Occipital lobe (tissue), 3 donors: ENCODE measurements at places on chromosomes 1 and 21. TPM values are rescaled to one million over a fixed set of nuclear protein-coding genes. Genes with fewer than 3 reads are reported as not detected.

CBR3 gene
- total RNA-seq: 0.78 TPM

CFHR2 gene
- total RNA-seq: not detected

- DNase-seq: no peak
Observed at GRCh38 chr1:63590166-63590560, 3.0 kb upstream of the PGM1 start.

DNA sequence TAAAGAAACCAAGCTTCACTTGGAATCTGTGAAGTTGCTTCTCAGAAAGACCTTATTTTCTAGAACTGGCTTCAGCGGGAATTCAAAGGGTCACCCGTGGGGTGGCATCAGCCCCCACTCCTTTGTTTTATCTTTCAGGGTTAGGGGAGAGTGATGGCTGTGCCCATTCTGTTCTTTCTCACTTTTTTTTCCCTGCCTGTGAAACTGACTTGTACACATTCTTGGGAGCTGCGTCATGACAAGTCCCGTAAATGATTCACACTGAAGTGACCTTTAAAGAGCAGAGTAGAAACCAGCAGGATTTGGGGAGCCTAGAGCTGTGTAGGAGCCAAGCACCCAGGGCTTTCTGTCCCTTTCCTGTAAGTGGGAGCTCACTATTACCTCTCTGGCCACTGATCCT is 43.8 kb downstream of the SLC44A3 start:
- DNase-seq: no peak

DNA sequence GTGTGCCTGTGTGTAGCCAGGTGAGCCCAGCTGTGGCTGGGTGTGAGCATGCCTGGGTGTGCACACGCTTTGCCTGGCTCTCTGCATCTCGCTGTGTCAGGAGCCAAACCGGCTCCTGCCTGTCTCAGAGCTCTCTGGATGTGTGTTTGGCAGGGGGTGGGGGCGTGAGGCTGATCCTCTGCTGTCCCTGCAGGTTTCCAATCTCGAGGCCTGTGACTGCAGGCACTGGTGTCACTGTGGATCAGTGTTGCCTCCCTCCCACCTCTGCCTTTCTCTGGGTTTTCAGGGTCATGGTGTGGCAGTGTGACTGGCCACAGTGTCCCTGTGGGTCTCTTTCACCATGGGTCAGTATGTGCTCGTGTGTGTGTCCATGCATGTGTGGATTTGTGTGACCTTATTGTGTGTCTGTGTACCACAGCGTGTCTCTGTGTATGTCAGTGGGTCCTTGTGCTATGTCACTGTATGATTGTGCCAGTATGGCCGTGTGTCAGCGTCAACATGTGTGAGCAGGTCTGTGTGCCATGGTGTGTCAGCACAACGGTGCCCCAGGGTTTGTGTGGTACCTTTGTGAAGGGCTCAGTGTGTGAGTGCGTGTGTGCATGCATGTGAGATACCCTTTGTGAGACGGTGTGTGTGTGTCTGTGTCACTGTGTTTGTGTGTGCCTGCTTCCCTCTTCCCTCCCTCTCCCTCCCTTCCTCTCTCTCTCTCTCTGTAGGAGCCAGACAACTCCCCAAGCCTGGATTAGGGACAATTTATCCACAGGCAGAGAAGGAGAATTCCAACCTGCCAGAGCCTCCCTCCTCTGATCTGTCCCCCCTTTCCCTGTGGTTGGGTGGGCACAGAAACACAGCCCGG is 43.4 kb downstream of the AHDC1 start:
- DNase-seq: no peak

GRCh38 chr1:17441265-17441992 is 2.0 kb upstream of the RCC2 start:
- no peak for DNase-seq

- no peak for DNase-seq
Observed at GRCh38 chr1:240495601-240496000, 116.4 kb downstream of the GREM2 start.

DNA sequence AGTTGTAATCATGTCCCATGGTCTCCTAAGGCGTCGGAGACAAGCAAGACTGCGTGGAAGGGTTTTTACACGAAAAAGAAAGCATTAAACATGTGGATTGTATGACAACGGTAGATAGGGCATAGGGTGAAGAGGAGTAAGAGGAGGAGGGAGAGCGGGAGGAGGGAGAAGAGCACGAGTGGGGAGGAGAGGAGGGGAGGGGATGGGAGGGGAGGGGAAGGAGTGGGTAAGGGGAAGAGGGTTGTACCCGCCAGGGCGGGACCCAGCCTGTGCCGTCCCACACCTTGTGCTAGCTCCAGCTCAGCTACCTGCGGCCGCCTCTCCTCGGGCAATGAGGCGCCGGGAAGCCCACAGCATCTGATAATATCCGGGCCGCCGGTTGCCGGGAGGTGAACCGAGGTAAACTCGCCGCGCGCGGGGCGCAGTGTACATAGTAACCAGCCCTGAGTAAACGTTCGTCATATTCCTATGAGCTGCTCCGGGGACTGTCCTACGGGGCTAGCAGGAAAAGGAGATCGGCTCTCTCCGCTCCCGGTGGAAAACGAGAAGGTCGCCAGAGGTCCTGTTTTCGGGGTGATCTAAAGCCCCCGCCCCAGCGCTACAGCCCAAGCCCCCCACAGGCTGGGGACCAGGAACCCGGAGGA is 449 bp upstream of the RCAN3 start:
- no peak for DNase-seq

DNA sequence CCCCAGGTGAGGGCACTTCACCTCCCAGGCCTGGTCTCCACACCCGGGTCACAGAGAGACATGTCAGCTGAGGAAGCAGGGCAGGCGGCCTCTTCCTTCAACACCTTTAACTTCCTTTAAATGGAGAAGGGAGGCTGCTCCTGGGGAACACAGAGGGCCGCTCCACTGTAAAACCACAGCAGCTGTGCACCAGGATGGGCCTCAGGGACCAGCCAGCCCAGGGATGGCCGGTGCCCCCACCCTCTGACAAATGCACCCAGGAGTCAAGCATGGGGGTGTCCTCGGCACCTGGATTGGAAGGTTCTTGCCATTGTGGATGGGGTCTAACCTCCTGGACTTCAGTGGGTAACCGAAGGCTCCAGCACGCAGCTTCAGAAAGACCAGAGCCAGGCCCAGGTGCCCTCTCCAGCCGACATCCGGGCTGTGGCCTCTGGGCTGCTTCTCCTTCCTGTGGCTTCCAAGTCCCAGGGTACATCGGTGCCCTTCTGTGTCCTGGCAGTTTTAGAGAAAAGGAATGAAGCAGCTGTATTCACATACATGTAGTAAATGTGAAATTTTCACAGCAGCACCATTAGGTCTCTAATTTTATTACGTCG is 121.7 kb upstream of the COL6A1 start:
- DNase-seq: no peak
